ENCODE measurements at places on chromosomes 1 and 21.

- DNase-seq, result no peak
Measured at GRCh38 chr1:51578383-51579109, 38.3 kb upstream of the OSBPL9 start.

GRCh38 chr1:172585861-172586260, 52.9 kb downstream of the SUCO start:
- no peak for DNase-seq

DNA sequence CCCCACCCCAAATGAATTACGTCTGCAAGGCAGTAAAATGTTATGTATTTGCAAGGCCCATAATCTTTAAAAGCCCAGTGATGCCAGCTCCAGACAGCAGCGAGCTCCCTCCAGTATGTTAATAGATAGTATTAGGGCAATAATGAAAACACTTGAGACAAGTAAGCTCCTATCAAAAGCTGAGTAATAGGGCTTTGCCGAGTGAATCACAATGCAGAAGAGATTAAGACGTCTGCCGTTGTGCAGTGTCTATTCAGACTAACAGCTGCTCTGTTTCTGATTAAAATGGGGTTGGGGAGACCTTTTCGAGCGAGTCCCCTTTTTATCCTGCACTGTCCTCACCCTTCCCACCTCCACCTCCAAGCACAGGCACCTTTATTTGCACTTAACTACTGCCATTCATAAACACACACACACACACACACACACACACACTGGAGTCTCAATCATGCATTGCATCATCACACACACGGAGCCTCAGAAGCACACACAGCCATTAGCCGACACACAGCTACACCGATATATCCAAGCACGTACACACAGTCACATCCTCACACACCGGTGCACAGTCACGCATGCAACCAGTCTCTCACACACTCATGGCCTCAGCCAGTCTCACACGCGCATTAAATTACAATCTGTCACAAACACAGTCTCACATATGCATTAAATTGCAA, 46.0 kb upstream of the FOXO6 start:
- no peak for DNase-seq

- DNase-seq, result no peak
Measured at GRCh38 chr21:18041012-18041411, 203.6 kb upstream of the CHODL start.

- no peak for DNase-seq
Measured at GRCh38 chr1:31423418-31423947, 10.5 kb downstream of the SERINC2 start.

DNA sequence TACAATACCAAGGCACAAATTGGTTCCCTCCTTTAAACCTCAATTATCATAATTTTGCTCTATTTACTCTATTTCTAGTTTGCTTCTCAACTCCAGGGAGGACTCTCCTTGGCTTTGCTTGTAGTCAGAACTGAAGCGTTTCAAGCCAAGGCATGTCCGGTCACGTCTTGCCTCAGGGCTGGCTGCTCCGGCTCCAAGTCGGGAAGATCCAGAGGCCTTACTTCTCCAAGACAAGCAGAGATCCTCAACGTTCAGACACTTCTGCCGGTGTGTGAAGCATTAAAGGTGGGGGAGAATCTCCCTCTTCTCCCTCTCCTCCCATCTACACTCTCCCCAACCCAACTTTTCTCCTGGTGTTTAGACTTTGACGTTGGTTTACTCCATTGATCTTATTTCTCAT, 7.2 kb upstream of the HHAT start:
- no peak for DNase-seq

GRCh38 chr1:2912424-2913061, 108.7 kb upstream of the ACTRT2 start:
- DNase-seq, result no peak

All from activated CD4-positive, alpha-beta memory T cell treated with anti-CD3 and anti-CD28 coated beads for 36 hours (primary cell).